ENCODE measurements at places on chromosomes 1 and 21.

GRCh38 chr1:29744684-29745490 is 508.6 kb downstream of the PTPRU start:
- DNase-seq: no peak

- DNase-seq: no peak
Observed at GRCh38 chr1:228120857-228121489, 11.9 kb upstream of the MRPL55 start.

DNA sequence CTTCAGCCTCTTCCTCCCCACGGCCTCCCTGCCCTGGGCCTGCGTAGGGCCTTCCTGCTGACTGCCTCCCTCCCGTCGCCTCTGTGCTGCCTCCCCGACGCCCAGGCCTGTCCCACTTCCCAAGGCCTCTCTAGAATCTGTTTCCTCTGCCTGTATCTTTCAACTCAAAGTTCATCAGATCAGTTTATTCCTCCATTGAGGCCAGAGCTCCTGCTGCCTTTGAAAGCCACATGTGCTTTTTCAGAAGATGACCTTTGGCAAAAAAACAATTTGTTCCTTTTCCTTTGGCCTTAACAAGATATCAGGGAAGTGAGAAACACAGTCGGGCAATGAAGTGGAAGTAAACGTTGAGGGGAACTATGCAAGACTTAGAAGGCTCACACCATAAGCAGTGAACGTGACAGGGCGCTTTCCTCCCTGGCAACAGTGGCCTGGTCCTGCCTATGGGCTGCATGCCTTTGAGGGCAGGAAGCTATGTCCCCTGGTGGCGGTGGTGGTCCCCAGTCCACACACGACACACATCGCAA is 85.9 kb downstream of the PSMG1 start:
- DNase-seq: no peak

GRCh38 chr21:35354078-35354477 is 305.0 kb upstream of the RUNX1 start:
- DNase-seq: no peak

DNA sequence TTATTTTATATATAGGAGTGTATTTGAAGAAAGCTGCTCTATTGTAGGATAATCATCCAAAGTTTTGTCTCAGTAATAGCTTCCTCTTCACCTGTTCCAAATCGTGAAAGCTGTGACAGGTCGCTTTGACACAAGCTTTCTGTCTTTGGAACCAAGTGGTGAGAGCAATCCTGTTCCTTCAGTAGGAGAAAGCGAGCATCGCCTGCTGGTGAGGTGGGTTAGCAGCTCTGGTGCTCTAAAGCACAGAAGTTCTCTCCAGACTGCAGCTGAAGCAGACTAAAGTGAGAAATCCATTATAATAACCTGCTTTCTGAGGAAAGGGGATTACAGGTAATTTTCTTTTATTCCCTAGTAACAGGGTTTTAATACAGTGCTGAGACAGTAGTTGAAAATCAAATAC is 803.8 kb downstream of the ADGRL2 start:
- DNase-seq: no peak

DNA sequence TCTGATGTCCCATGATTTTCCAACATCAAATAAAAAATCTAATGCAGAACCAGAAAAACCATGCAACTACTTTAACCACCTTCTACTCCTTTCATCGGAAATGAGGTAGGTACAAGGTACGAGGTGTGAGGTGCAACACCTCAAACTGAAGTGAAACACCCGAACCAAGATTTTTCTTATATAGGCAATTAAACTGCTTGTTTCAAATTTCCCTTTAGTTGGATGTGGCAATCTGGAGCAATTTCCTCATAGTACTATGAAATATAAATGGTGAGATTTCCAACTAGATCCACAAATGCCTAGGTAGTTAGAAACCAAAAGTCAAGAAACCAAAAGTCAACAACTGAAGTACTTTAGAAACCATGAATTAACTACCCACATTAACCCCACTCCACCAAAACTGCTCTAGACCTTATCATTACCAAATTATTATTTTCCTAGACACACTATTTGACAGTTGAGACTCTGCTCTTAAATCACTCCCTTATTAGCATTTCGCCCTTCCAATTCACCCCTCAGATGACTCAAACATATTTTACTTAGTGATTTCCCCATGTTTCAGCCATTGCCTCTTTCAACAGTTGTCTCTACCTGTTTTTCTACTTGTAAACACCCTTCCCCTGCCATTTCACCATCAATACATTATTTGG is 37.8 kb downstream of the FUBP1 start:
- DNase-seq: no peak

DNA sequence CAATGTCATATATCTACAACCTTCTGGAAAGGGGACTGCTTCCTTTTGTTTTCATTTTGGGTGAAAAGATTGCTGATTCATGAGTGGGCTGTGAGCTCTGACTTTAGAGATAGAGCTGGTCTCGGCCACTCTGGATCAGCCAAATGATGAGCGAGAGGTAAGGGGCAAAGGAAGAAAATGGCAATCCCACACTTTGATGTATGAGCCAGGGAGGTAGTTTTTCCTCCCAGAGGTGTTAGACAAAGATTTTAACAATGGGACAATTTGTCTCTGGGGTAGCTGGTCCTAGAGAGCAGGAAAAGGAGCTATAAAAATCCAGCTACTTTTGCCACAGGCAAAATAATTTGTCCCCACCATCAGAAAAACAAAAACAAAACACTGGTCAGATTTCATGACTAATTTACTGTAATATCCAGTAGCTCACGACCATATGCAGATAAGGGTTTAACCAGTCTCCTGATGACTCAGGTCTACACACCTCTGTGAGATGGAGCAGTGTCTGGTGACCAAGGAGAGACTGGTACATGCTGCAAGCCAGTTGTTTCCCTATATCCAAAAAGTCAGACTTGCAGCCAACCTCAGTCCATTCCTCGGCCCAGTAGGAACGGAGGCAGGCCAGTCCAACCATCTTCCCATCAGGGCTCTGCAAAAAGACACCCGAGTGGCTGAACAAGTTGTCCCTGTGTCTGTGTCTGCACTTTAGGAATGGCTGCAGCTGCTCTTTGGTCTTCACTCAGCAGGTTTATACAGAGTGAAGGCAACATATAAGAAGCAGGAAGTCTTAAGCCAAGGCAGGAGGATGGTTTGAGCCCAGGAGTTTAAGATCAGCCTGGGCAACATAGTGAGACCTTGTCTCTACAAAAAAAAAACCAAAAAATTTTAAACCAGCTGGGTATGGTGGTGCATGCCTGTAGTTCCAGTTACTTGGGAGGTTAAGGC is 29.2 kb downstream of the DNASE2B start:
- no peak for DNase-seq

DNA sequence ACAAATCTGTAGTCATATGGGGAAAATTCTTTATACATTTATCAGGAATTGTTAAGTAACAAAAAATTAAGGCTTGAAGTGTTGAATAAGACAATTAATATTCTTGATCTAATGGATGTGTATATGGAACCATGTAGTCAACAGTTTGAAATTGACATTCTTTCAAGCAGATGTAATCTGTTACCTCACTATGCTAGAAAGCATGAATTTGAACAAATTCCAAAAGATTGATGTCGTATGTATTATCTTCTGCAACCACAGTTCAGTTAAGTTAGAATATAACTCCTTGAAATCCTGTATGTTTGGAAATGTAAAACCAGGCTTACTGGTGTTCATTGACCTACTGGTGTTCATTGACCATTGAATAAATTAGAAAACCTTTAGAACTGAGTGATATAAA is 16.1 kb downstream of the CCDC18 start:
- DNase-seq: no peak

DNA sequence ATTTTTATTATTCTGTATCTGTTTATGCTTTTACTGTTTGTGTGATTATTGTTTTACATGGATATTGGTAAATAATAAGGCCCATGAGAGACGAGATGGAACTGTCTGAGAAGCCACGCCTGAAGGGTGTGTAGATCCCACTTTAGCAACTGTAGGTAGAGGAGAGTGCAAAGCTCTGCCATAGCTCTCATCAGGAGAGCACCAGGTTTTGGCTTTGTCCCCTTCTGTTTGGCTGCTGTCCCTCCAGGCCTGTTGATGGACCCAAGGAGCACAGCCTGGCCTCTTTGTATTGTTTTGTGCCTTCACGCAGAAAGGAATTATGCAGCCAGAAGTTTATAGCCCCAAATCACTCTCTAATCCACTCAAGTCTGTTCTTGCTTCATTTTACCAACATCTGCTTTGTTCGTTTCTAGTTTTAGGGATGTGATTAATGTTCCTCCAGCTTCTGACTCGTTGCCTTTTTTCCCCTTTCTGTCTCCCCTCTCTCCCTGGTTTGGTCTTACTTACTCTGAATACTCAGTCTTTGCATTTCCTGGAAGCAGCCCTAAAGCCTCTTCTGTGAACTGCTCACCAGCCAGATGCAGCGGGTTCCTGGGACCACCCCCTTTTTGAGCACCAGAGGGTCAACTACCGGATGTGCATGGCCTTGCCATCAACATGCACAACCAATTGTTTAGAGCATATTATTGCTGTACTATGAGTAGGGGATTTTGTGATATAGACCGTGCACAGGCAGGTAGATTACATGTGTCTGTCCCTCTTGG is 127.3 kb downstream of the HHAT start:
- DNase-seq: no peak

GRCh38 chr1:71393301-71393700 is 312.5 kb upstream of the ZRANB2 start:
- no peak for DNase-seq

- no peak for DNase-seq
Observed at GRCh38 chr1:17356387-17357026, 15.5 kb upstream of the PADI6 start.

GRCh38 chr1:65072845-65073244 is 75.2 kb upstream of the AK4 start:
- DNase-seq: no peak

GRCh38 chr1:59062743-59063142 is 234.2 kb upstream of the FGGY start:
- no peak for DNase-seq

DNA sequence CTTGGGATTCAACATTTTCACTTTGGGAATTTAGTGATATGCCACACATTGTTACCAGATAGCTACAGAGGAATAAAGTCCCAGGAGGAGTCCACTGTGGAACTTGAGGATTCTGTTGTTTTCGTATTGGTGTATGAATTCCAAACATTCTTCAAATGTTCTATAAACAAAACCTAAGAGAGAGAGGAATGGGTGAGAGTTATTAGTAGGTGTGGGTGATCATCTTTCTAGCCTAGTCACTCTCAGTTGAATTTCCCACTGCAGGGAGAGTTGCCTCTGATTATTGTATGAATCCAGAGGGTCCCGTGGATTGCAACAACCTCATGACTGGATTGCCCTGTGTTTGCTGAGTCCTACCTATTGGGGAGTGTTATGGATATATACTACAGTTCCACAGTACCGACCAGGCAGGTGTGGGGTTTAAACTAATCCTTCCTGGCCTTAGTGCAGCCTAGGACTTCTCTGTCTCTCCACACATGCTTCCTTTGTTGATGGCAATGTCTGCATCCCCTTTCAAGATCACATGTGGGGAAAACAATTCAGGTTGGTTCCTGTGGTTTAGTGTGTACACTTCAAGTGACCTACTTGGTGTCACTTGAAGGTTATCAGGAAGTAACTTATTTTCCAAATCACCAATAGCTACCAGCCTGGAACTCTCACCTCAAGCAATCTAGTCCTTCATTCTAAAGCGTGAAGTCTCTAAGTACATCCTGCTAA is 91.8 kb downstream of the ADCY10 start:
- DNase-seq: no peak

DNA sequence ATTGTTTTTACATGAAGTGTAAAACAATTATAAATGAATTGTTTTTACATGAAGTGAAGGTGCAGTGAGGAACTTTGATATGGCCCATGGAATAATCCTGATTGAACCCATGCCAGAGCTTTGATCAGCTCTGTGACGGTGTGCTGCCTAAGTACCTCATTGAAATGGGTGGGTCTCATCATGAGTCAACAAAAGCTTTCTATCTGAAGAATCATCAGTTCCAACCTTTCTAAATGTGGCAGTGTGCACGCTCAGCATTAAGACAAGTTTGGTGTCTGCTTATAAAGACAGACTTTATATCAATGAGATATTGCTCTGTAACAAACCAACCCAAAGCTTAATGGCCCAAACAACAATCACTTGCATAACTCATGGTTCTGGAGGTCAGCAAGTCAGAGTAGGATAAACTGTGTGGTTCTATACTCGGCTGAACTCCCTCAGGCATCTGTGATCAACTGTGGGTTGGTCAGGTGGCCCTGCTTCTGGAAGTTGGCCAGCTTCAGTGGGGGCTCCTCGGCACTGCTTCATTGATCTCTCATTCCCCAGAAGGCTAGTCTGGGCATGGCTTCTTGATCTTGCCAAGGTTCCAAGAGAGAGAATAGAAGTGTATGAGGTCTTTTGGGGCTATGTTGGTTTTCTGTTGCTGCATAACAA is 258.0 kb downstream of the LTN1 start:
- no peak for DNase-seq

DNA sequence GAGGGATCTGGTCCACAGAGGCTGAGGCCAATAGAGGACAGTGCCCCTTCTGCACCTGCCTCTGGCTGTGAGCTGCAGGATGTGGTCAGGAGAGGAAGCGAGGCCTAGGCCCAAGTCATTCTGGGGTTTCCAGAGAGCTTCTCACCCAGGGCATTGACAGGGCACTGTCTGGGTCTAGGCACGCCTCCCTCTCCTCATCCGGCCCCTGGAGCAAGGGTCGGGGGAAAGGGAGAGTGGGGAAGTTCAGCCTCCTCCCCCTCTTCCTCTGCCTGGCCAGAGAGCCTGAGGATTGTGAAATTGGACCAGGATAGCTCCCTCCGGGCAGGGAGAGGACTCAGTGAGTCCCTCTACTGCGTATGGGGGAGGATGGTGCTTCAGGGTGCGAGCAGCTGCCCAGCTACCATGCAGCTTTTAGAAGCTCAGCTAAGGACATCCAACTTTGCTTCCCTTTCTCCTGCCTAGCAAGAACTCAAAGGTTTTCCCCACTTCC is 6.3 kb upstream of the INAVA start:
- DNase-seq: no peak

- DNase-seq: peak; percentile 22
Observed at GRCh38 chr1:180155182-180155682, 563 bp downstream of the QSOX1 start.

- DNase-seq: no peak
Observed at GRCh38 chr1:87894062-87894461, 565.4 kb downstream of the LMO4 start.

- no peak for DNase-seq
Observed at GRCh38 chr1:221794079-221794670, 52.3 kb upstream of the DUSP10 start.

- DNase-seq: no peak
Observed at GRCh38 chr1:24049733-24050132, 62.2 kb downstream of the MYOM3 start.

GRCh38 chr1:228265167-228265566 is 57.3 kb downstream of the OBSCN start:
- no peak for DNase-seq

DNA sequence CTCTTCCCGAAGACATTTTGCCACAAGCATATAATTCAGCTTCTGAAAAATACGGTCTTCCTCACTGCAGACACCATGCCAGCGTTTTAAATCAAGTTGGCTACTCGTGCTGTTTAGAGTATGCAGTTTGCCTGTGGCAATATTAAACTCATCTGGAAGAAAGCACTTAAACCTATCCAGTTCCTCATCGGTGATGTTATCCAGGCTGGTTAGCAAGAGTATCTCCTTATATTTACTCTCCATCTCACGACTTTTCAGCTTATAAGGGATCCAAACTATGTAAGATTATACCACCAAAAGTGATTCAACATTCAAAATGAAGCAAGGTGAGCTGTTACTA is 9.7 kb upstream of the IFI16 start:
- DNase-seq: no peak

- DNase-seq: no peak
Observed at GRCh38 chr1:63928186-63929105, 154.6 kb downstream of the ROR1 start.
